ENCODE measurements at places on chromosomes 5 and 9. TPM values are rescaled to one million over a fixed set of nuclear protein-coding genes. Genes with fewer than 3 reads are reported as not detected.

The SLC45A2 gene
- 0.33 TPM for total RNA-seq

The ADAMTSL2 gene
- total RNA-seq = 0.39 TPM

The IRX2 gene
- total RNA-seq = not detected

The SH2D3C gene
- total RNA-seq = 0.79 TPM

The OTULINL gene
- total RNA-seq = 4.1 TPM

The PCDHGA8 gene
- not detected for total RNA-seq

The CAPSL gene
- total RNA-seq = not detected

The RANBP6 gene
- total RNA-seq = 7.4 TPM

The PGM5 gene
- not detected for total RNA-seq

The LCN10 gene
- 0.94 TPM for total RNA-seq

The ADAMTSL1 gene
- total RNA-seq = not detected

The CEL gene
- total RNA-seq = 2.7 TPM

The HRCT1 gene
- total RNA-seq = 3.6 TPM

DNA sequence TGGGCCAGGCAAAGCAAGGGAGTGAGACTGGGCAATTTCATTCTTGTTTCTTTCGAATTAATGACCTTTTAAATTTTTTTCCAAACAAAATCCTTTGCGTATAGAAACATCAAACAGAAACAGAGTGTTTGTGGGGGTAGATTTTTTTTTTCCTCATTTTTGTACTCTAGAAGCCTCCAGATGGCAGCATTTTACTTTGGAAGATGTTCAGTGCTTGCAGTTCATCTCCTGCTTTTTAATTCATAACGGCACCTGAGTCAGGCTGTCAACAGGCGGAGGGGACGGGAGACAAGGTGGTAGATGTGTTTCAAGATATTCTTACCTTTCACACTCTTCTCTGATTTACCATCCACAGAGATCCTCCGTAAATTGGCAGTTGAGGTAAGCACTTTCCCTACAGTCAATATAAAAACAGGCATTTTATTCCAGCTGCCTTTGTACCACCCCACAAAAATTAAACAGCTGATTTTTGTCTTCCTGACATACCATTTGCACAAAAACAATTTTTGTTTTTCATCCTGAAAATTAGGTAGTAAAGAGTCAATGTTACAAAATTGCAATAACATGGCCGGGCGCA is 99.5 kb upstream of the FBXL17 start:
- DNase-seq = no peak

- no peak for DNase-seq
Observed at GRCh38 chr9:93045521-93045920, 13.0 kb upstream of the SUSD3 start.

DNA sequence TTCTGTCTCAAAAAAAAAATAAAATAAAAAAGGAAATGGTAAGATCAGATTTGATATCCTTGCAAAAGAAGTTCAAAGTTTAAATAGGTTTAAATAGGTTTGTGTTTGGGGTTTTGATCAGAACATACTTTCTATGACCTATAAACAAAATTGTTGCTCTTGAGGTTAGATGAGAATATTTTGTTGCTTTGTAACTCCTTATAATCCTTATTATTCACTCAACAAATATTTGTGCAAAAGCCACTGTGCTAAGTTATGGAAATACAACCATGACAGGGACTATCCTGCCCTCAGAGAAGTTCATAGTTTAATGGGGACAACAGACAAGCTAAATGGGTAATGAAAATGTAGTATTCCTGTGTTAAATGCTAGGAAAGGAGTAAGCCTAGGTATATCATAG is 71.5 kb downstream of the INVS start:
- DNase-seq = no peak

DNA sequence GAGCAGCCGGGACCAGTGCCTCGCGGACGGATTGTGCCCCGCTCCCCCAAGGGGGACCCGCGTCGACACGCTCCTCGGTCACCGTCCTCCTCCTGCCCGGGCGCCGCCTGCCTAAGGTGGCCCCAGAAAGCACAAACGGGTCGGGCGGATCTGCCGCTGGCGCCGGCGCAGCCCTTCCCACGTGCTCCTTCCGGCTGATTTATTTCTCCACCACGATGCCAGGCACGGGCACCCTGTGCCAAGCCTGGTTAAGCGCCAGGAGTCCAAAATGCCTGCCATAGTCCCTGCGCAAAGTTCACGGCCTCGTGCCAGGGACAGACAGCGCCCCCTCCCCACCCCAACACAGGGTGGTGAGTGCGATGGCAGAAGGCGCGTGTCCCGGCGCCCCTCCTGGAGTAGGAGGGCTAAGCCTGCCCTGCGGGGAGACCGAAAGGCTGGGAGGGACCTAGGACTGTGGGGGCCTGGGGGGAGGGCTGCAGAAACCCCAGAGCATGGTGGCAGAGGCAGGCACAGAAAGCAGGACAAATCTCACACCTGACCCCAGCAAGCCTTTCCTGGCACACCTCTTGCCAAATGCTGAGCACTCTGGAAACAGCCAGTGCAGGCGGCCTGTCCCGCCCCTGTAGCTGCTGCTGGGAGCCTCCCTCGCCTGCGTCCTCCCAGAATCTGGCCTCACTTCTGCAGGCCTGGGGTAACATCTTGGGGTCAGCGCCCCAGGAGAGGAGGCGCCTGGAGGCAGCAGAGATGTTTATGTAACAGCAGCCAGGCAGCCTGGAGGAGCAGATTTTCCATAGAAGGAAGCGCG is 1.1 kb upstream of the NOTCH1 start:
- DNase-seq = peak; percentile 67

- DNase-seq = no peak
Observed at GRCh38 chr9:110472111-110472510, 107.4 kb downstream of the SVEP1 start.

DNA sequence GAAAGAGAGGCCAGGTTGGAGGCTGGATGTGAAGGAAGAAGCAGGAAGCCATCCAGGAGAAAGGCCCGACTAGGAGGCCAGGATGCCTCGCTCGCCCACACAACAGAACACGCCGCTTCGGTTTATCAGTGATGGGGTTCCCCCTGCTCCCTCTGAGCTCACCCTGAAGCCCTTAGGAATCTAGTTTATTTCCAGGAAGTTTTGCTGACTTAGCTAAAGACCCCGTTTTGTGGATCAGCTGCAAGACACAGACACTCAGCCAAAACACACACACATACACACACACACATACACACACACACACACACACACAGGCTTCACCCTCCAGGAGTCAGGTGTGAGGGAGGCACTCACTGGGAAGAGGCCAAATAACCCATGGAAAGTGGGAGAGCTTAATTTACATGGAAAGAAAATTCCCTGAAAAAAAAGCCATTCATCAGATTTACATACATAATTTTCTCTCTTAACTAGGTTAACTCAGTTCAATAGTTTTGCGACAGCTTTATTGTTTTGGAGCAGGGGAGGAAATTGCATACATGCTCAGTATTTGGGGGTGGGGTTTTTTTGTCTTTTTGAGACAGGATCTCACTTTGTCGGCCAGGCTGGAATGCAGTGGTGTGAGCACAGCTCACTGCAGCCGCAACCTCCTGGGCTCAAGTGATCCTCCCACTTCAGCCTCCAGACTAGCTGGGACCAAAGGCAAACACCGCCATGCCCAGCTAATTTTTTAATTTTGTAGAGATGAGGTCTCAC is 92.7 kb upstream of the HAND1 start:
- no peak for DNase-seq

DNA sequence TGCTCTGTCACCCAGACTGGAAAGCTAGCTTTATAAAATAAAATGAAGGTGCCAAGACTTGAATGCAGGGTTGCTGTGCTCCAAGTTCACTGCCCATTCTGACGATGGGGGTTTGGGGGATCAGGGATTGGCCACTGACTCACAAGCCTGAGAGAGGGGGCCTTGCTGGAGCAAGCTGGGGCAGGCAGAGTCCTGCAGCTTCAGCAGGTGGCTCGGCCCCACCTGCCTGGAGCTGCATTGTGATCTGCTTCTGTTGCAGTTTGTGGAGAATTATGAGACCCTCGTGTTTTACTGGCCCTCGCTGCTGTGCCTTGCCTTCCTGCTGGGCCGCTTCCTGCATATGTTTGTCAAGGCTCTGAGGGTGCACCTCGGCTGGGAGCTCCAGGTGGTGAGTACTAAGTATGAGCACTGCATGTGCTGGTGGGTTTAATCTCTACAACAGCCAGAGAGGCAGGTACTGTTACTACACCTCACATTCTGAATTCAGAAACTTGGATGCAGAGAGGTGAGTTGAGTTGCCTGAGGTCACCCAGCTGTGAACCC is 31.1 kb upstream of the CCDC180 start:
- no peak for DNase-seq

- no peak for DNase-seq
Observed at GRCh38 chr5:118270526-118270925, 717.8 kb downstream of the DTWD2 start.

DNA sequence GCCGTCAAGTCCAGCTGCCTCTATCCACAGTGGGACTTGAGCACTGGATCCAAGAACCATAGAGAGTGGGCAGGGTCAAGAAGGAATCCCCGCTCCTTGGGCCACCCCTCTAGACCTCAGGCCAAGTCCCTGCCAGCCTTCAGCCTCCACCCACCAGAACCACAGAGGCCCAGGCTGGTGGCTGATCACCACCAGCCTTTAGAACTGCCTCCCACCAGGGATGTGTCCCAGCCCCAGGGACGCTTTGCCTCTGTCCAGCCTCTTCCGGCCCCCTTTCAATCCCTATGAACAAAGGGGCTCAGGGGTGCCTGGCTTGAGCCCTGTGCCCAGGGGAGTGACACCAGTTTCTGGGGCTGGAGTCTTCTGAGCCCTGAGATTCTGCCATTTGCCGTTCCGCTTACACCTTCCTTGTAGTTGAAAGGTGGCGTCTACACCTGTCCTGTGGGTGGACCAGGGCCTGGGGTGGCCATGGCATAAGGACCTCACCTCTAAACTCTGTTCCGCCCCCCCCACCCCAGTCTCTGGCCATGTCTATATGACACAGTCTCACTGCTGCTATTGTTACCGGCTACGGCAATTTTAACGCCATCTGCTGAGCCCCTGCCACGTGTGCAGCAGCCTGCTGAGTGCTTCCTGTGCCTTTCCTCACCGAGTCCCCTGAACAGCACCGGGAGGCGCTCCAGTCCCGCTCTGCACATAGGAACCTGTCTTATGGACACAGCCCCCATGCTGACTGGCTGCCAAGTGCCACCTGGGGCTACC is 35.7 kb upstream of the ORM1 start:
- DNase-seq = no peak

DNA sequence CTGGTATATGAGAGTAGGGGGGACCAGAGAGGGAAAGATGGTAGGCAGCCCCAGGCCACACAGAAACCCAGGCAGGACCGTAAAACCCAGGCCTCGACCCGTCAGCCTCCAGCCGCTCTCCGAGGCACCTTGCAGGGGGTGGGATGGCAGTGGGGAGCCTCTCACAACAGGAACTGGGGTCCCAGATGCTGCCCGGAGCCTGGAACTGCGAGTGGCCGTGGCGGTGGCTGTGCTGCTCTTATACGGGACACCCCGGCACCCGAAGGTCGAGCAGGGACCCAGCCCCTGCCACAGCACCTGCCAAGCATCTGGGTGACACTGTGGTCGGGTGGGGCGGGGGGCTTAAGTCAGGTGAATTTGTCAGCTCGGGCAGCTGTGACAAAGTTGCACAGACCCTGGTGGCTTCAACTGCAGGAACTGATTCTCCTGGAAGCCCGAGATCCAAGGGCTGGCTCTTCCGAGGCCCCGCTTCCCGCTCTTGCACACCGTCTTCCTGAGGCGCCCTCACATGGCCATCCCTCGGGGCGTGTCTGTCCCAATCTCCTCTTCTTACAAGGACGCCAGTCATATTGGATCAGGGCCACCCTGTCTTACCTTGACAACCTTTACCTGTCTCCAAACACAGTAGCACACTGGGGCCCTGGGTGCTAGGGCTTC is 47.6 kb upstream of the EGFL7 start:
- no peak for DNase-seq

DNA sequence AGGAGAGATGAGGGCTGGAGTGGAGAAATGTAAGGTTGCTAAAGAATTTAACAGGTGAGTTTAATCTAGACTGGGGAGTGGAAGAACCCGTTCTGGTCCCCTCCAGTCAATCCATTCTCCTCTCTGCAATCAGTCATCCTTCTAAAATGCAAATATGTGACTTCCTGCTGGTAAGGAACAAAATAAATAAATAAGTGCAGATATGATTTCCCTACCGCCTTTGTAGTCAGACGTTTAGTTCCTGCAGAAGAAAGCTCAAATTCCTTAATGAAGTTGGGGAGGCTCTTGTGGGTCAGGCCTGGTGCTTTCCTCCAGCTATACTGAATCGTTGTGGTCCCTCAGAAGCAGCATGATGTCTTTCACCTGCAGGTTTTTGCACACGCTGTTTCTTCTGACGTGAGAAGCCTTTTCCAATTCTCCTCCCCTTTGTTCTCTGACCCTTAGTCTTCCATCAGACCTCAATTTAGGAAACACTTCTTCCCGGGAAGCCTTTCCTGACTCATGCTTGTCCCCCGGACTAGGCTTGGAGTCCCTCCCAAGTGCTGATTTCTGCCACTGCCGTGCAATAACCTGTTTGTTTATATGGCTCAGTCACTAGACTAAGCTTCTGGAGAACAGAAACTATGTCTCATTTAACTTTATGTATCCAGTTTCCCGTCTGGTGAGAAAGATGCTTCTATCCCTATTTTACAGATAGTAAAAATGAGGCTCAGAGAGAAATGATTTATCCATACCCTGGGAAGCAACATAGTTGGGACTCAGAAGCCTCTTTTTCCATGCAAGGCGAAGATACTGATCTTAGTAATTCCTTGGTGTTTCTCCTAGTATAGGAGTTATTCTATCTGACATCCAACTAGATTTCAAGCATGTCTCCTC is 1.3 kb downstream of the ATP6V1G1 start:
- DNase-seq = peak; percentile 90

GRCh38 chr5:162128117-162128516 is 60.5 kb downstream of the GABRG2 start:
- DNase-seq = no peak

DNA sequence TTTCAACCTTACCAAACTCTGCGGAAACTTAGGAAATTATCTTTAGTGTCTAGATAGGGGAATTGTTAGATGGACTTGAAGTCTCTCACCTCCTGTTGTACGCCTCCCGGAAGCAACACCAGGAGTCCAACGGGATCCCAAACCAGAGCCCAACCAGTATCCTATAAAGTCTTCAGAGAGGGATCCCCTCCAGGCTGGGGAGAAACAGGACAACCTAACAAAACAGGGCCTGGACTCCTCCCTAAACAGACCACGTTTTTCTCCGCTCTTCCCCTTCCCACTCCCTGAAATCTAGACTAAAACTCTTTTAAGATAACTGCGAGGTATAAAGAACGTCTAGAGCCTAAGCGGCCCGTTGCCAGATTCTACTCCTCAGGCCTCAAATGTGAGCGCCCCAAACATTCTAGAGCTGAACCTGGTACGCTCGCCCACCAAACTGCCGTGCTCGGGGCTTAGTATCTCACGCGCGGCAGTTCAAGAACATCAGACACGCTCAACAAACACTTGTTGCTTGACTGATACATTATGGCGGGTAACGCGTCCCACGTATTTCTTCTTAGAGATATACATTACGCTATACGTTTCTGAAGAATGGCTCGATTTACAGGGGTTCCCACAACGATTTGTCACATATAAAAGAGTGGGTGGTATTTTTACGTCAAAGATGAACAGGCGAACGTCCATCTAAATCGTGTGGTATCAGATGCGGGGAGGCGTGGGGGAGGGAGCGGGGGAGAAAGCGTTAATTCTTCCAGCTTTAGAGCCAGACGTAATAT is 663 bp upstream of the SMIM27 start:
- DNase-seq = peak; percentile 36

All from PC-9 (cell line).